ENCODE measurements at places on chromosomes 12 and 14. TPM values are rescaled to one million over a fixed set of nuclear protein-coding genes. Genes with fewer than 3 reads are reported as not detected.

Gene RAD51AP1
- total RNA-seq, result 47.8 TPM

Gene SLCO1B3
- not detected for total RNA-seq

Gene OTOGL
- total RNA-seq, result not detected

Gene ZDHHC22
- not detected for total RNA-seq

Gene BIN2
- total RNA-seq, result 41.7 TPM

All from activated CD8-positive, alpha-beta T cell treated with anti-CD3 and anti-CD28 coated beads for 36 hours (primary cell).